ENCODE measurements at places on chromosomes 7 and 10.

DNA sequence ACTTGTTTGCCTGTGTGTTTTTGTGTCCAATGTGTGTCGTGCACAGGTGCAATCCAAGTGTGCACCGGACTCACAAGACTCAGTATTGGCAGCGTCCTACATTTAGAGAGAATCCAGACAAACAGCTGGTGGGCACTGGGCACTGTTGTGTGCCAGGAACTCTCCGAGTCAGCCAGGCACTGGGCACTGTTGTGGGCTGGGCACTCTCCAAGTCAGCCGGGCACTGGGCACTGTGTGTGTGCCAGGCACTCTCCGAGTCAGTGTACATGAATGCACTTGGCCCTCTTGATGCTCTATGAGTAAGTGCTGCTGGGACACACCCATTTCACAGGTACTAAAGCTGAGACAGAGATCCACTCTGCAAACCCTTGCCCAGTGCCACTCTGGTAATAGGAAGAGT is 303.5 kb downstream of the PTPRN2 start:
- no peak for DNase-seq

DNA sequence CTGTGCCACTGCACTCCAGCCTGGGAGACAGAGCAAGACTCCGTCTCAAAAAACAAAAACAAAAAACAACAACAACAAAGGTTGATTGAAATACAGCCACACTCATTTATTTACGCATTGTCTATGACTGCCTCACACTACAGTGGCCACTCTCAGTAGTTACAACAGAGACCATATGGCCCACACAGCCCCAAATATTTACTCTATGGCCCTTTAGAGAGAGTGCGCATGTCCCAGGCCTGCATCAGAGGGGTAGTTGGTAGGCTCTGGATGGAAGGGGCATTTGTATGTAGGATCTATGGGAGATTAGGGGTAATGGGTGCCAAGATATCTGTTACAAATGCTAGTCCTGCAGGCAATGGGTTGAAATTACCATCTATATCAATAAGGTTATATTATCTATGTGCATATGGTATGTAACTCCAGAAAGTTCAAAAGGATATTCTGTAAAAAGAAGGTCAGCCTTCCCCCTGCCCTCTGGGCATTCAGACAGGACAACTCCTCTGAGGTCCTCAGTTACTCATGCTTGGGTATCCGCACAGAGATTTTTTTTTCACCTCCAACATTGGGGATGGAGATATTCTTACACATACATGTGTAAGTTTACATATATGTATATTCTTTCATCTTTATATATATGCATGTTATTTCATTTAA is 56.3 kb downstream of the DENND2A start:
- DNase-seq = no peak

DNA sequence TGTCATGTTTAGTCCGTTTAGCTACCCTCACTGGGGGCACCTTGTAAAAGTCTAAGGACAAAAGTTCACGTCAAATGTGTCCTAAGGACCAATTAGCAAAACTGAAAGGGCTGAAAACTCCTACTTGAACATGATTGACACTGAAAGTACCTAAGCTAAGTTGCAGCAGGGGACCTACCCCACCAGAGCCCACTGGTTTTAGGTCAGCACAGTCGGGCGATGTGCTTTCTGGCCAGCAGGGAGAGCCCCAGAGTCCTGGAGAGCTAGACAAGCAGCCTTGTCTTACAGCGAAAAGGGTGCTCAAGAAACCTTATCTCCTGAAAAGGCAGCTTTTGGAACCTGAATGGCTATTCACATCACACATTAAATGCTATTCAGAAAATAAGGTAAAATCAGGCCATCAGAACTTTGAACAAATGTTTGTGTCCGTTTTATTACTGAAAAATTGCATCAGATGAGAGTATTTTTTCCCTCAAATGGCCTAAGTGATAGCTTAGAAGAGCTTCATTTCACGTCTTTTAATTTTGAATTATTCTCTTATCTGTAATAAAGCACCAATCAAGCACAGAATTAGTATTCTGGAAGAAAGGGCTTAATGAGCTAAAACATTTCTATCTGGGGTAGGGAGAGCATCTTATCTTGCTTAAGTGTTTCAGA is 52.2 kb upstream of the MKI67 start:
- peak; percentile 32 for DNase-seq

DNA sequence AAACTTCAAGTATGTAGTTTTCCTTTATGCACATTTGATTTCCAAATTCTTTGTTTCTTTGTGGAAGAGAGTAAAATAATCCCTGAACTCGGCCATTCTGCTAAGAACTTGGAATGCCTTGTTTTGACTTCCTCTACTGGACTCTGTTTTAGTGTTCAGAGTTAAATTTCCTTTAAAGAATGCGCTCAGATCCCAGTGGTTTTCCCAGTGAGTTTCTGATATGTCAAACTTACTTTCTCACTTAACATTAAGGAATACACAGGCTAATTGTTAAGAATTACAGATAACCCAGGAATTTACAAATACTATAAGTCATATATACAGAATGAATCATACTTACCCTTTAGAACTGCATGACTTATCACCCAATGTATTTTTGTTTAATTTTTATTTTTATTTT is 1067.6 kb upstream of the CELF2 start:
- DNase-seq = no peak

DNA sequence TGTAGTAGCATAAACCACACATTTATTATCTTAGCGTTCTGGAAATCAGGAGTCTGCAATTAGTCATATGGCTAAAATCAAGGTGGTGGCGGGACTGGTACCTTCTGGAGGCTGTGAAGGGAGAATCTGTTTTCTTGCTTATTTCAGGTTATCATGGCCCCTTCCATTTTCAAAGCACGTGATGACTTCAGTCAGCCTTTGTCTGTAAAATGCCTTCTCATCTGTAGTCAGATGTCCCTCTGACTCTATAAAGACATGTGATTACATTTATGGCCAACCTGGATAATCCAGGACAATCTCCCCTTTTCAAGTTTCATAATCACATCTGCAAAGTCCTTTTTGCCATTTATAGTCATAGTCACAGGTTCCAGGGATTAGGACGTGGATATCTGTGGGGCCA is 15.5 kb upstream of the ZNF248 start:
- no peak for DNase-seq

GRCh38 chr10:77925795-77926565 is 575 bp downstream of the DLG5 start:
- DNase-seq = no peak

DNA sequence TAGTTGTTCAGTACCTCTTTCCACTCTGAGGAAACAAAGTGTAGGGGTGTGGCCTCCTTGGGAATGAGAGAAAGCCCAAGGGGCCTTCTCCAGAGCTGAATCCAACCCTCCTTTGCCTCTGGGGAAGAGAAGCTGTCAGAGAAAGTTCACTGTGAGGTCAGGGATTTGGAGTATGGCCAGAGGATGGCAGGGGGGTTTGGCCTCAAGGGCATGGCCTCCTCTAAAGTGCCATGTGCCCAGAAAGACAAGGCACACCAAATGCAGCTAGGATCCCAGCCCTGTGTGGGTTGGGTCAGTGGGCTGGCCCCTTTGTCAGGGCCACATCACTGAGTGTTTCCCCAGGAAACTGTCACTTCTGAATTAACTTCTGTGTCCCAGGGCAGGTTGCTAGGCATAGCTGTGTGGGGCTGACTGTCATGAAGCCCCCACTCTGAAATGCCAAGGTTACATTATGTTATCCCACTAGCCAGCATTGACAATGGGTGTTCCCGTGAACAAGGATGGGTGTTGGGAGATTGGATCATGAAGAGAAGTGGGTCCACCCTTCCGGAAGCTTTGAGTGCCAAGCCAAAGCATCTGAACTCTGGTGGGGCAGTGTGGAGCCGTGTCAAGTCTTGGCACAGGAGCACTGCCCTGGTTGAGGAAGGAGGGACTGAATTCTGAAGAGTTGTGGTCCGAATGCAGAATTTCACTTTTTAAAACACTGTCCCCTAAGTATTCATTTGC is 123.3 kb downstream of the ZMIZ1 start:
- no peak for DNase-seq

DNA sequence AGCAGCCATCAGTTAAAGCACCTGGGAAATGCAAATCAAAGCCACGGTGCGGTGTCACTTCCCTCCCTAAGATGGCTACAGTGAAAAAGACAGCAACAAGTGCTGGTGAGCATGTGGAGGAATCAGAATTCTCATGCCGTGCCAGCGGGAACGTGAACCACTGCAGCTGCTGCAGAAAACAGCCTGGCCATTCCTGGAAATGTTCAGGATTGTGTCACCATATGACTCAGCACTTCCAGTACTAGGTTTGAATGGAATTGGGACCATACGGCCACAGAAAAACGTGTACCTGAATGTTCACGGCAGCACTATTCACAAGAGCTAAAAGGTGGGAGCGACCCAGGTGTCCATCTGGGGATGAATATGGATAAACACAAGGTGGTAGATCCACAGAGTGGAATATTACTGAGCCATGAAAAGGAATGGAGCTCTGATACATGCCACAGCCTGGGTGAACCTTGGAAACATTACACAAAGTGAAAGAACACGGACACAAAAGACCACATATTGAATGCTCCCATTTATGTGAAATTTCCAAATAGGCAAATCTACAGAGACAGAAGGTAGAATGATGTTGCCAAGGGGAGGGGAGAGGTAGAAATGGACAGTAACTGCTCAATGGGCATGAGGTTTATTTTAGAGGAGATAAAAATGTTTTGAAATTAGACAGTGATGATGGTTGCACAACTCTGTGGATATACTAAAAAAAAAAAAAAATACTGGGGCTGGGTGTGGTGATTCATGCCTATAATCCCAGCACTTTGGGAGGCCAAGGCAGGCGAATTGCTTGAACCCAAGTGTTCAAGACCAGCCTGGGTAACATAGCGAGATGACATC is 61.6 kb downstream of the MICALL2 start:
- no peak for DNase-seq

- no peak for DNase-seq
Observed at GRCh38 chr10:64468219-64468618, 947.0 kb downstream of the REEP3 start.

DNA sequence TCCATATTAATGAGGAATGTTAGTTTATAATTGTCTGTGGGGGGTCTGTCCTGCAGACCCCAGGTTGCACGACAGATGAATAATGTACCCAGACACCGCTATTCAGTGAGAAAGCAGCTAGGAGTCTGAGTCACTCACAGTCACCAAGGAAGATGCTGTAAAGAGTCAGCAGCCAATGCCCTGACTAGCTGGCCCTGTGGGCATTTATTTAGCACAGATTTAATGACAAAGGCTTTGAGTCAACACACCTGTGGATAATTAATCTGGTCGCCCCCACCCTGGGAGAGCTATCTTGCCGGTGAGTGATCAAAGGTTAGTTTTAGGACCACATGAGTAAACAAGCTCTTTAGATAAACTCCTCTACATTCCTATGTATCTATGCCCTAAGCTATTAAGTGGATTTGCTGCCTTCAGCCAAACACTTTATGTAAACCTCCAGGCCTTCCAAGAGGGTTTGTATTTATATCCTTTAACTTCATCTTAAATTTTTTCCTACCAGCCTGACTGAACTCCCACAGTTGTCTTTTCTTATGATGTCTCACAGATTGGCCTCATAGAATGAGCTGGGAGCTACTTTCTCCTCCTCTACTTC is 180.0 kb upstream of the ADCY1 start:
- DNase-seq = no peak

GRCh38 chr10:120606051-120606764 is 149.2 kb downstream of the PLPP4 start:
- DNase-seq = no peak

Measured in activated CD4-positive, alpha-beta T cell treated with anti-CD3 and anti-CD28 coated beads, Interleukin-2, amount 50 U/mL, for 1 hour (primary cell).